ENCODE measurements at places on chromosomes 7 and 10.

DNA sequence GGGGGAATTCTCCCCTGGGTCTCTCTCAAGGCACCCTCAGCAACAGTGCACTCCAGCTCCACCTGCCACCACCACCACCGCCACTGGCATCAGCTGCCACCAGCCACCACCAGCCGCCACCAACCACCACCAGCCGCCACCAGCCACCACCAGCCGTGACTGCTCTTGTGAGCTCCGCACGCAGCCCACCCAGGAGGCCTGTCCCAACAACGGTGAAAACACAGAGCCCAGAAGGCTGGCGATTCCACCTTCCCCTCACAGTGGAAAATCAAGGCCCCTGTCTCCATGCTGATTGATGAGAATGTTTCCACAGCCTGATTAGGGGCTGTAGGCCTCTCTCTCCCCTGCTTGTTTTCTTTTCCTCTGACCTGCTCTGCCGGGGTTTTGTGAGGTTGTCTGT is 41.1 kb downstream of the COBL start:
- no peak for DNase-seq

- DNase-seq = no peak
Observed at GRCh38 chr7:22195397-22196172, 161.4 kb downstream of the RAPGEF5 start.

DNA sequence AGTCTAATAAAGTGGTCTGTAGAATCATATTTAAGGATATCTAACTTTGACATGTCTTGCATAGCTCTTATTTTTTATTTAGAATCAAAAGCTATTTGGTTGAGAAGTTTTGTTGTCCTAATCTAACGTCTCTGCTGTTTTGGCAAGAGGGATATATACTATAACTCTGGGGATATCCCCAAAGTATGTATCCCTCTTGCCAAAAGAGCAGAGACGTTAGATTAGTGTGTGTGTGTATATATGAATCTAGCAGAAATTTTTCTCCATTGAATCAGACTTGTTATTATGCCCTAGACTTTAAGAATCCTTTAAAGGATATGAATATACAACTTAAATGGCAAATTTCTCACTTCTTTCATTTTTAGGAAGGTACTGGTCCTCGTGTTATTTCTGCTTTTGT is 9.6 kb downstream of the SMC3 start:
- DNase-seq = peak; percentile 68

GRCh38 chr7:33258491-33258951 is 129.2 kb downstream of the BBS9 start:
- peak; percentile 63 for DNase-seq

DNA sequence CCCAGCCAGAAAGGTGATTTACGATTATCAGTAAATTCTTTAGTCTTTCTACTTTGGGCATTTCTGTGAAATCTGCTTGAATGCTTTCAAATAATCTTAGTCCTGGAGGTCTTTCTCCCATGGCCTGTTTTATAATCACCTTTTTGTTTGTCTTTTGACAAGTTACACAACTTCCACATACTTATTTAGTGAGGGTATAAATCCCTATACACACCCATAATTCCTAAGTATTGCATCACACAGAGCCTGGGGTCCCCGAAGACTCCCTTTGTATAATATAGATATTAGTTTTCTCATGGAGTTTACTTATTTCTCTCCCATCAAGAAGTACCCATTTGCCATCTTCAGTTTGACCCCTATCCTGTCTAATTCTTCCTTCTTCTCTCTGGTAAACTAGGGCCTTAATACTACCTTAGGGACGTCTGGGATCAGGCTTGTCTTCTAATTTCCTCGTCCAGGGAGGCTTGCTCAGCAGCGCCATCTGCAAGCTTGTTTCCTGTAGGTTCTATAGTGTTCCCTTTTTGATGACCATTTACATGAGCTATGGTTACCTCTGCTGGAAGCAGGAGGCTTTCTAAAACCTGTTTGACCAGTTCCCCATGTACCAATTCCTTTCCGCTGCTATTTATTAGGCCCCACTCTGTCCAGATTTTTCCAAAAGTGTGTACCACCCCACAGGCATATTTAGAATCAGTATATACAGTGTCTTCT is 8.1 kb downstream of the DNAH11 start:
- no peak for DNase-seq

- peak; percentile 95 for DNase-seq
Observed at GRCh38 chr10:131983780-131984179, 2.1 kb upstream of the BNIP3 start.

DNA sequence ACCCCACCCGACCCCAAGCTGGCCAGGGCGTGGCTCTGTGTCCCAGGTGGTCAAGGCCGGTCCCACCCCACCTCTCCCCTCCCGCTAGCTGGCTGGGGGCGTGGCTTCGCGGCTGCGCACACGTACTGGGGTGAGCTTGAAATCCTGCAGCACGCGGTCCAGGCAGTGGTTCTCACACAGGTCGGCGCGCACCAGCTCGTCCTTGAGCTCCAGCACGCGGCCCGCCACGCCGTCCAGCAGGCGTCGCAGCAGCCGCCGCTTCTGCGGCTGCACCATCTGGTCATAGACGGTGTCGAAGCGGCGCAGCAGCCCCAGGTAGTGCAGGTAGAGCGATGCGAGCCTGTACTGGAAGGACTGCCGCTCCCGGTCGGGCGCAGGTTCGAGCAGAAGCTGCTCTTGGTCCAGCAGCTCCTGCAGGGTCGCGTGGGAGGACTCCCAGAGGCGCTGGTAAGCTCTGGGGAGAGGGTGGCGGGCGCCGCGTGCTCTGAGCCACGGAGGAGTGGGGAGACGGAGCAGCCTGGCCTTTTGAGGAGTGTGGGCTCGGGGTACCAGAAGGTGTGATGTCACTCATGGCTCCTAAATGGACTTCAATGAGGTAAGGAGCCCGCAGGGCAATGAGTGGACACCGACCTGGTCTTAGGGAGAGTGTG is 5.8 kb downstream of the H2BK1 start:
- DNase-seq = no peak

DNA sequence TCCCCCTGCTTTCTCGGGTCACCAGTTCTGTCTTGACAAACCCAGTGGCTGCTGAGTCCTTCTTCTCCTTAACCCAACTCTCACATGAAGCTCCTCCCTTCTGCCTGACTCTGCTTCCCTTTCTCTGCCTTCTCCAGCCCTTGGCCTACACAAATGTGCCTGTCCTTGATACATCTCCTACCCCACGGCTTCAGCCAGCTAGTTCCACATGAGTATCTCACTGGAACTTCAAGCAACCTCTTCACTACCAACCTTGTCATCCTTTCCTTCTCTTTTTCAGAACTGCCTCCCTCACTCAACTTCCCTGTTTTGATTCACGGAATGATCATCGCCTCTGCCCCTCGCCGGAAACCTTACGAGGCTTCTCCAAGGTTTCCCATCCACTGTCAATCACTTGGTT is 55.9 kb downstream of the PDIA4 start:
- no peak for DNase-seq

- DNase-seq = peak; percentile 43
Observed at GRCh38 chr10:71725998-71726579, 6.5 kb upstream of the C10orf105 start.

GRCh38 chr10:117112220-117112619 is 25.9 kb downstream of the VAX1 start:
- DNase-seq = no peak

GRCh38 chr7:3482147-3482921 is 181.3 kb downstream of the SDK1 start:
- DNase-seq = peak; percentile 66

GRCh38 chr7:117066668-117067067 is 113.4 kb downstream of the ST7 start:
- peak; percentile 29 for DNase-seq

GRCh38 chr7:21305455-21306235 is 122.2 kb upstream of the SP4 start:
- no peak for DNase-seq

- no peak for DNase-seq
Observed at GRCh38 chr10:86207226-86207625, 159.4 kb downstream of the GRID1 start.

DNA sequence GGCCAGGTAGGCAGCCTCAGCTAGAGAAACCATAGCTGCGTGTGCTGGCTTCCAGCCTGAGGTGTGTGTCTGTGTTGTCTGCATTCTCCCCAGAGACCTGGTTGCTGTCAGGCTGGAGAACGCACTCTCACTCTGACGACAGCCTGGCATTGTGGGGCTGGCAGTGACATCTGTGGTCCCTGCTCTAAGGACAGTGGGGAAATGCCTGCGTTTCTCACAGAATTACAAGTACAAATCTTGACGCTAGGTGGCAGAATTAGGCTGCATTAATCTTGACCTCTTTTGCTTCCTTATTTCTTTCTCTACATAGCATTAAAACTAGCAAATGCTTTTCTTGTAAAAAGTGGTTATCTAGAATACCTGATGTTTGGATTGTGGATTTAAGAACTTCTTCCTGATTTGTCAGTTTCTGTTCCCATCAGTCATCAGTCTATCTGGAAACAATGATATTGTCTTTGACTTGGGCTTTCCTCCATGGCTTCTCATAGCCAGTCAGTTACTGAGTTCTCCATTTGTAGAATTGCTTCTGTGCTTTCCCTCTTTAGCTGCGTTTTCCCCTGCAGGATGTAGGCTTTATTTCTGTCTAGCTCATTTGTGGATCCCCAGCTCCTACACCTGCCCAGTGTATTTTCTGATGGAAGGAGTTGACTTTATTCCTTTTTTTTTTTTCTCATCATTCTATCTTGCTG is 86.0 kb downstream of the FANK1 start:
- DNase-seq = peak; percentile 83

DNA sequence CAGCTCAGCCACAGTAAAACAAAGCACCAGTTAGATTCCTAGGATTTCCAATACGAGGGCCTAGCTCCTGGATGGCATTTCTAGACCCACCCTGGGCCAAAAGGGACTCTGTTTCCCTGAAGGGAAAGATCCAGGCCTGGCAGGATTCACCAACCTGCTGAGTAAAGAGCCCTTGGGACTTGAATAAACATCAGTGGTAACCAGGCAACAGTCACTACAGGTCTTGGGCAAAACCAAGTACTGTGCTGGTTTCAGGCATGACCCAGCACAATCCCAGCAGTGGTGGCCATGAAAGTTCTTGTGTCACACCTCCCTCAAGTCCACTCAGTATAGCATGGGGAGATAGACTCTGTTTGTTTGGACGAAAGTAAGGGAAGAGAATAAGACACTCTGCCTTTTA is 31.0 kb upstream of the STARD3NL start:
- DNase-seq = no peak

DNA sequence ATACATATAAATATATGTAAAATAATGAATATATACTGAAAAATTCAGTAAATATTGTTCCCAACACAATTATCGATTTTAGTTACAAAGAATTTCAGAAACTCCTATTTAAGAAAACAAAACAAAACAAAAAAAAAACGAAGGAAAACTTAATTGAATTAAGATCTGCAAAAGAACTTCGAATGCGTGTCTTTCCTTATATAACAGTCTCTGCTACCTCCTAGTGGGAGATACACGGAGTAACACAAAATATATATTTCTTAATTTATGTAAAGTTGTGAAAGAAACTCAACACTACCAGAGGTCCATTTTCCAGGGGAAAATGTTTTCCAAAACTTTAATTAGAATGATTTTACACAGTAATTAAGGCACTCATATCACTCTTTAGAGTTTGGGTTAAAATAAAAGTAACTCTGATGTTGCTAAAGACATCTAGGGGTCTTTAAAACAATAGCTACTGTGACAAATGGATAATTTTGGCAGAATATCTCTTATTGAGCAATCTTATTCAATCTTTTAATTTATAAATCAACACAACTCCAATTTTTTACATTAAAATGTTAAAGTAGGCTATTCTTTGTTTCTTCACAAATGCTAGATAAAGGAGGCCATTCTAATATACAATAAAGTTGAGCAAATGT is 41.6 kb downstream of the NEBL start:
- peak; percentile 64 for DNase-seq

DNA sequence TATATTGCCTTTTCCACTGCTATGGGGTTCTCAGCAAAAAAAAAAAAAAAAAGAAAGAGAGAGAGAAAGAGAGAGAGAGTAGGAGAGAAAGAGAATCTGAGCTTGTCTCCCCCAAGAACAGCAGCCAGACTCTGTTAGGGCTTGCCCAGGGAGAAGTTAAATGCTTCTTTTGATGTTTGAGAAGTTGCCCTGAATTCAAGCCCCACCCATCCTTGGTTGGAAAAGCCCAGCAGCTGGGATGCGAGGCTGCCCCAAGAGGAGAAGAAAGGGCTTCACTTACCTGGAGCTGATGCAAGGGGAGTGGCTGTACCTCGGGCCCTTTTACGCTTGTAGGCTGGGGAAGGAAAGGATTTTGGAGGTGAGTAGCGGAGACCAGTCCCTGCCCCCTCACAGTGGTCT is 20.9 kb upstream of the MGMT start:
- DNase-seq = no peak

GRCh38 chr10:30510184-30510931 is 76.4 kb downstream of the MAP3K8 start:
- peak; percentile 59 for DNase-seq

GRCh38 chr7:55975988-55976633 is 11.7 kb downstream of the NIPSNAP2 start:
- DNase-seq = no peak
